ENCODE measurements at places on chromosomes 6 and 20. TPM values are rescaled to one million over a fixed set of nuclear protein-coding genes. Genes with fewer than 3 reads are reported as not detected.

The HUS1B gene
- 0.27 TPM for total RNA-seq

The ASIP gene
- total RNA-seq: not detected

The RSPH4A gene
- total RNA-seq: 0.20 TPM

The UST gene
- total RNA-seq: 4.5 TPM

The COQ3 gene
- 10.1 TPM for total RNA-seq

The CDSN gene
- total RNA-seq: not detected

The TNXB gene
- total RNA-seq: 0.39 TPM

The MYBL2 gene
- total RNA-seq: 80.6 TPM

The ATP5F1E gene
- total RNA-seq: 115 TPM

The HINT3 gene
- 5.9 TPM for total RNA-seq

The SNRNP48 gene
- 10.3 TPM for total RNA-seq

The ULBP1 gene
- 0.77 TPM for total RNA-seq

The ULBP2 gene
- 3.2 TPM for total RNA-seq

The NCR2 gene
- not detected for total RNA-seq

The KCNK17 gene
- total RNA-seq: not detected

The ZKSCAN8 gene
- total RNA-seq: 5.1 TPM

The TPX2 gene
- 102 TPM for total RNA-seq

The SRSF6 gene
- total RNA-seq: 109 TPM

The FAXC gene
- total RNA-seq: 7.3 TPM

The TMEM244 gene
- total RNA-seq: not detected

The ADA gene
- 52.1 TPM for total RNA-seq

The TRIM15 gene
- not detected for total RNA-seq

The ENPP1 gene
- total RNA-seq: 1.6 TPM

The HLA-DQA1 gene
- total RNA-seq: not detected

The GPR63 gene
- total RNA-seq: 0.46 TPM

The PNPLA1 gene
- not detected for total RNA-seq

The JPH2 gene
- 6.0 TPM for total RNA-seq

The SSTR4 gene
- total RNA-seq: 0.32 TPM

The TAAR8 gene
- not detected for total RNA-seq

The TNF gene
- not detected for total RNA-seq

The HLA-DPB1 gene
- not detected for total RNA-seq

The BPIFB1 gene
- total RNA-seq: 0.06 TPM

The SOD2 gene
- total RNA-seq: 188 TPM

The BTNL2 gene
- total RNA-seq: not detected

The SLC17A1 gene
- total RNA-seq: not detected

The PTCHD4 gene
- not detected for total RNA-seq

The MCHR2 gene
- total RNA-seq: not detected

The MAP3K5 gene
- 2.2 TPM for total RNA-seq

All from A549 treated with Hydrocortisone at 1 μM for 4 hours (cell line).